ENCODE measurements at places on chromosomes 1 and 21.

DNA sequence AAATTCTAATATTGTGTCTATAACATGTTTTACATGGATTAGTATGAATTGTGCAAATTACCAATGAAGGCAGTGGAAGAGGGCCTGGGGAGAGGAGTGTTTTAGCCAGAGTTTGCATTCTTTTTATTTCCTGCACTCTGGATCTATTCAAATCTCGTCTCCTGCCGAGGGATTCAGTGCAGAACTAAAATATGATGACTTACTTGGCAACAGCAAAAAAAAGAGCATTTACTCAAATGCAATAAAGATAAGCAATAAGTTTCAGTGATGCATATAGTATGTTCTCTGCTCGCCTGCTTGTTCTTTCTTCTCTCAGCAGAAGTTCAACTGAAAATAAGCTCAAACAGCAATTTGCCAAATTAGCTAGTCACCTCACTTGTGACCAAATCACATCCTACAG is 33.4 kb upstream of the NRIP1 start:
- DNase-seq = no peak

DNA sequence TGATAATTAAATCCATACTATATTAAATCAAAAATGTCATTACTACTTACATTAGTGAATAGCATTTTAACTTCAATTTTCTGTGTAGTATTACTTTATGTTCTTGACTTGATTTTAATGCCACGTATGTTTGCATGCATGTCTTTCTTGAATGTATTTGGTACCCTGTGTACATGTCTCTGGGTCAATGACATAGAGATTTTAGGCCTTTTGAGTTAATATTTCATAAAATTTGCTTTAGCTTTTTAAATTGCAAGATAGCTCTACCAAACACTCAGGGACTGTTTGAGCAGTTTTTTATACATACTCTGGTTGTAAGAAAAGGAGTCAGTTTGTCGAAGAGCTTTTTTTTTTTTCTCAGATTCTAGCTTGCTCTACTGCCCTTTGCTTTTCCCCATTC is 1.5 kb downstream of the MLLT11 start:
- no peak for DNase-seq

DNA sequence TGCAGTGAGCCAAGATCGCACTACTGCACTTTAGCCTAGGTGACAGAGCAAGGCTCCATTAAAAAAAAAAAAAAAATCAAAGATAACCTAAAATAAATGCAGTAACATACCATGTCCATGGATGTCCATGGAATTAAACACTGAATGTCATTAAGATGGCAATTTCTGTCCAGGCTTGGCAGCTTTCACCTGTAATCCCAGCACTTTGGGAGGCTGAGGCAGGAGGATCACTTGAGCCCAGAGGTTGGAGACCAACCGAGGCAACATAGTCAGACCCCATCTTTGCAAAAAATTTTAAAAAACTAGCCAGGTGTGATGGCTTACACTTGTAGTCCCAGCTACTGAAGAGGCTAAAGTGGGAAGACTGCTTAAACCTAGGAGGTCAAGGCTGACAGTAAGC is 100.1 kb downstream of the RUSC1 start:
- no peak for DNase-seq

DNA sequence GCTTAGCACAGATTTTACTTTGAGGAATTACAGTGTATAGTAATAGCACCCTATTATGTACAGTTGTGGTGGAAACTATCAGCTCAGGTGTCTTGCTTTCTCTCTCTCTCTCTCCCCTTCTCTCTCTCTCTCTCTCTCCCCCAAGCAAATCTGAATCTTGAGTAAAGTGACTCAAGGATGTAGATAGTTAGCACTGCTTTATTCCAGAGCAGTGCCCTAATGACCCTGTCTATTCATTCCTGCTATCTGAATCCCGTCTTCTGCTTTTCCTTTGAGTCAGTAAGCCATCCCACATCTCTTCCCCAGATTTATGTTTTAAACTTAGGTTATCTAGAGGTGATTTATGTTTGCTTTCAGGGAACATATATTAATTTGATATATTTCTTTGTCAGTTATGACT is 5.2 kb upstream of the HPCAL4 start:
- no peak for DNase-seq

GRCh38 chr1:41323243-41323642 is 38.0 kb upstream of the FOXO6 start:
- no peak for DNase-seq

GRCh38 chr1:22562584-22563583 is at the start of gene EPHA8:
Gene EPHA8, plus strand, starts transcription at chr1:22563489. Its CDS starts 147 bp downstream, at chr1:22563636.
- no peak for DNase-seq

- no peak for DNase-seq
These were observed 61.6 kb downstream of the RNF187 start for GRCh38 chr1:228548788-228549187.

GRCh38 chr1:186953876-186954275 is 125.1 kb downstream of the PLA2G4A start:
- no peak for DNase-seq

GRCh38 chr1:91555074-91555730 is 54.6 kb downstream of the CDC7 start:
- no peak for DNase-seq

Measured in memory B cell (primary cell).